Renal pelvis (tissue), 12 donors: ENCODE measurements at places on chromosomes 2 and 18. TPM values are rescaled to one million over a fixed set of nuclear protein-coding genes. Genes with fewer than 3 reads are reported as not detected.

The APCDD1 gene
- polyA plus RNA-seq: 132 TPM

GRCh38 chr2:216485745-216486144 is 12.9 kb upstream of the RPL37A start:
- DNase-seq: no peak

GRCh38 chr2:37742286-37742685 is 70.8 kb upstream of the CDC42EP3 start:
- DNase-seq: no peak

DNA sequence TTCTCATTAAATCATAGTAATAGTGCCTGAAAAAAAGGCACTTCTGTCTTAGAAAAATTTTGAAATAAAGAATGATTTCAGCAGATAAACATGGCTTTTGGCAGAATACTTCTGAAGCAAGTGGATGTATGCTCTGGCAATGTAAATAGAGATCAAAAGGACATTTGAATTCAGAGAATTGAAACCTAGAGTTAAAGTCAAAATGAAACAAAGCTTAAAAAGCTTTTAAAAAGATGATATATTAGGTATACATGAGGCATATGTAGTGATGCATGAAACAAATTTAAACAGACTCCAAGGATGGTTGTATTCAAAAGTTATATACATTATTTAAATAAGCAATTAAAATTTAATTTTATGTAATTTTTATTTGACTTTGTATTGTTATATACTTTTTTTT is 1344.5 kb upstream of the TMEFF2 start:
- DNase-seq: no peak

The TMEM178A gene
- 85.0 TPM for polyA plus RNA-seq

DNA sequence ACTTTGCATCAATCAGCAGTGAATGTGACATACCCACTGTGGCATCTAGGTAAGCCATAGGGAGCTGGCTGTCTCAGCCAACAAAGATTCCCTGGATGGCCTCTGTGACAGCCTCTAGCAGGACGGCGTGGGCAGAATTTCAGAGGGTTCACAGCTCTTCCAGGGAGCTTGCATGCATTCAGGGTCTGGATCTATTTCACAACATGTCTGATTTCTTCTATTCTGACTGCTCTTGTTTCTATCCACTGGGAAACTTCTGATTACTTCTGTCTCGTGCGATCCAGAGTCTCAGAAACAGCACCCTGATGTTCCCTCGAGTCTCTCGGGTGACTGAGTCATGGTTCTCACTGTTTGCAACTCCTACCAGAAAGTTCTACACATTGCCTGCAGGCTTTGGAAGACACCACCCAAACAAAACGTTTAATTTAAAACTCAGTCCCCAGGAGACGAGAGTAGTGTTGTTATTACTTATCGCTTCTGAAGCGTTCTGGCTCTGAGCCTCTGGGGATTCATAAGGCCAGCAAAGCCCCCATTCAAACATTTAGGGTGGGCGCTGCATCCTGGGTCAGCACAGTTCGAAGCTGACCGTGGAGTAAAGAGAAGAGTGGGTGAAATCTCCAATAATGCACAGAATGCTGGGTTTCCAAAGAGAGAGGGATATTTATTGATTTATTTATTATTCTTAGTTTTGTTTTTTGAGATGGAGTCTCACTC is 41.9 kb upstream of the ODC1 start:
- DNase-seq: no peak

DNA sequence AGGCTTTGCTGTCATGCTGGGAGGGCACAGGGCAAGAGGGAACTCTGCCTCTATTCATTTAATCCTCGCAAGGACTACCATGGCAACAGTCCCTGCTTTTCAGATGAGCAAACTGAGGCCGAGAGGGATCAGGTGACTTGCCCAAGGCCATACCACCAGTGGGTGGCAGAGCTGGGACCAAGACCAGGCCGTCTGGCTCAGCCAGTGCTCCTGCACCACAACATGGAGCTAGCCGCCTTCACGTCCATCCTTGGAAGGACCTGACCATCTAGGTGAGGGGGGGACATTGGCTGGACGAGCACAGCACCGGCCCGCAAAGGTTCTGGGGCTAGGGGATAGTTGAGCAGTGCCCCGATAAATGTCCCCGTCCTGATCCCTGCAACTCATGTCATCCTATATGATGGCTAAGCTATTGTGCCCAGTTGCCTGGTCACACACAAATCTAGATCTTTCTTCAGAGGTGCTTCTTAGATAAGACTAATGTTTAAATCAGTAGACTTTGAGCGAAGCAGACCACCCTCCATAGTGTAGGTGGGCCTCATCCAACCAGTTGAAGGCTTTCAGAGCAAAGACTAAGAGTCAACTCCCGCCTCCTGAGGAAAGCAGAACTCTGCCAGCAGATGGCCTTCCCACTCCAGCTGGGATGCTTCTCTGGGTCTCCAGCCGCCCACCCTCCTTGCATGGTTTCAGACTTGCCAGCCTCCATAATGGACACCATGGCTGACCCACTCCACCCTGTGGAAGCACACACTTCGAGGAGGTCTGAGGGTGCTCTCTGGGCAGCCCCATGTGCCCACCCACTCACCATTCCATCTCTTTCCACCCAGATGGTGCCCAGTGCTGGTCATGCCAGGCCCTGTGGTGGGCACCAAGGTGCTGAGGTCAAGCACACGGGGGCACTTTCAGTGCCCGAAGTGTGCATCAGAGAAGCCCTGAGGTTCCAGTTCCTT is 214.8 kb upstream of the RAB6C start:
- no peak for DNase-seq

DNA sequence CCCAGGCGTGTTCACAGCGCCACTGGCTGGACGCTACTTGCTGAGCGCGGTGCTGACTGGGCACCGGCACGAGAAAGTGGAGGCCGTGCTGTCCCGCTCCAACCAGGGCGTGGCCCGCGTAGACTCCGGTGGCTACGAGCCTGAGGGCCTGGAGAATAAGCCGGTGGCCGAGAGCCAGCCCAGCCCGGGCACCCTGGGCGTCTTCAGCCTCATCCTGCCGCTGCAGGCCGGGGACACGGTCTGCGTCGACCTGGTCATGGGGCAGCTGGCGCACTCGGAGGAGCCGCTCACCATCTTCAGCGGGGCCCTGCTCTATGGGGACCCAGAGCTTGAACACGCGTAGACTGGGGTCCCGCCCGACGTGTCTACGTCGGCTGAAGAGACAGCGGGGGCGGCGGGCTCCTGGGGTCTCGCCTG is 891 bp upstream of the KHK start:
- DNase-seq: no peak

DNA sequence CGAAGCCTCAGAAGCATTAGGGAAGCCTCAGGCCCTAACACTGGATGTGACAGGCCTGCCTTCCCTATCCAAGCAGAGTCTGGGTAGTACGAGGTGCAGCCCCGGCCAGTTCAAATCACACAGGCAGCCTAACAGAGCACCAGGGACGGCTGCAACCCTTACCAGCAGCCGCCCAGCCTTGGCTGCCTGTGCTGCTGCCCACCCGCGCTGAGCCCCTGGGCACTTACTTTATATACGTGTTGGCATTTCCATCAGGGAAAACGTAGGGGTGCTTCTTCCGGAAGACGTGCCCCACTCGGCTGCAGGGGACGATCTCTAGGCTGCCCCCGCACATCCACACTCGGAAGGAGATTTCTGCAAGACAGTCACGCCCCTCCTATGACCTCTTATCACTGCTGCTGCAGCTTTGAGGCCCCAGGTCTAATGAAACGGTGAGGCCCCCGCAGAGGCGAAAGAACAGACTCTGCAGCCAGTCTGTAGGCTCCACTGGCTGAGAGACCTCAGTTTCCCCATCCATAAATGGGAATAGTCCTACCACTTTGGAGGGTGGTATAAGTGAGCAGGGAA is 124.7 kb upstream of the CAPN13 start:
- DNase-seq: no peak

DNA sequence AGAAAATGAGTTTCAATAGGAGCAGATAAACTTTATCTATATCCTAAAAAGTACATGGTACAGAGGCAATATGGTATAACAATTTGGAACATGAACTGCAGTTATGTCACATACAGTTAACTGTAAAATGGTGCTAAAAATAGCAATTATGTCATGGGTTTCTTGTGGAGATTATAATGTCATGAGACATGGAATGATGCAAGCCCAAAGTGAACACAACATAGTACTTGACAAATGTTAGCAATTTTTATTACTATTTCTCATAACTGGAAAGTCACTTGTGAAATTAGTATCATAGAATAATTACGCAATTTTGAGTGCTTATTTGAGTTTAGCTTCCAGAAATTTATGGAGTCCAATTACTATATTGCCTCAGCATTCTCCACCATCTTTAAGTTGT is 1263.4 kb downstream of the DSC3 start:
- no peak for DNase-seq

DNA sequence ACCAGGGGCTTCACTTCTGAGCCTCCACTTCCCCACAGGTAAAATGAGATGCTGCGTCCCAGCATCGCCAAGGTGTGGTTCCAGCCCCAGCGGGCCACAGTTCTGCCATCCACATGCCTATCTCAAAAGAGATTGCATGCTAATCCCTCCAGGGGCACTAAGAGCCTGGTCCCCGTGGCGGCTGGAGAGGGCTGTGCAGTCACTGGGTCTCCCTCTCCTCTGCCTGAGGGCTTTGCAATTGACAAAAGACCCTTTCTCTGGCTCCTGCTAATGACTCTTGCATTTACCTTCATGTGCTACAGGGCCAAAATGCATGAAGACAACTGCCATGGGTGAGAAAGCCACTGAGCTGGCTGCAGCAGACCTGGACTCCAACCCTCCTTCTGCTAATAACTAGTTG is 18.5 kb downstream of the ZBTB7C start:
- DNase-seq: no peak
